K562 (cell line): ENCODE measurements at places on chromosomes 13 and 19. TPM values are rescaled to one million over a fixed set of nuclear protein-coding genes. Genes with fewer than 3 reads are reported as not detected.

DNA sequence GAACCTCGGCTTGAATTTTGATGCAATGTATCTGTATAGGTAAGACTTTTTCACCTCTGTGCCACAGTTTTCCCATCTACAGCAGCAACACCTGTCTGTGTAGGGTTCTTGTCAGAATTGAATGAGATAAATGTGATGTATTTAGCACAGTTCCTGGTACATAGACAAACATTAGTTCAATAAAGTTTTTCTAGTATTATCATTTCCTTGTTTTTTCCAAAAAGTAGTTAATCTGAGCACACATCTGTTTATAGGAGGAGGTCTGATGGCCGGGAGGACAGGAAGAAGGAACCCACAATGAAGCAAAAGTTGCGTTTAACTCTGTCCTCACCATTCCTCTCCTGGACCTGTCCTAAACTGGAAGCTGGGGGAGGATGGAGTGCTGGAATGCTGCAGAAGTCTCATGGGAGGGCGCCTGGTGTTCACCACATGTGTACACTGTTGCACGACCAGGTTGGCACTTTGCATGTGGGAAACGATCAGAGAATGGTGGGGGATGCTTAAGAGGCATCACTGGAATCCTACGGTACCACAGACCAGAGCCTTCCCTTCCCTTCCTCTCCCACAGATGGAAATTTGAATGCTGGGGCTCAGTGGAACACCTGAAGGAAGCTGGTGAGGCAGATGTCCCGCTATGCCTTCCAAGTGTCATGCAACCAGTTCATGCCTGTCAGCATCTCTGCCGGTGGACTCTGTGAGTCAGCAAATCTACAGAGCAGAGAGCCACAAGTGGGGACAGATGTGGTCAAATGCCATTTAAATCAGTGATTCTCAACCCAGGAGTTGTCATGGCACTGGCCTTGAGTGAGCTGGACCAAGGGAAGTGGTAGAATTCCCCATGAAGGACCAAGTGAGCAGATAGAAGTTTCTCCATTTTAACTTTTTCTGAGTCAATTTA is 315.6 kb downstream of the DLEU7 start:
- peaks cover 7% of the 10 kb centered on the region for H3K4me1 ChIP-seq
- DNase-seq = peak; percentile 29
- no peak overlapping the region for H3K4me3 ChIP-seq
- no peaks in the 10 kb centered on the region for H3K36me3 ChIP-seq

N4BP2L1 gene
- total RNA-seq = 0.29 and 0.36 TPM in 2 replicates

PSG6 gene
- not detected in 2 replicates for total RNA-seq

DNA sequence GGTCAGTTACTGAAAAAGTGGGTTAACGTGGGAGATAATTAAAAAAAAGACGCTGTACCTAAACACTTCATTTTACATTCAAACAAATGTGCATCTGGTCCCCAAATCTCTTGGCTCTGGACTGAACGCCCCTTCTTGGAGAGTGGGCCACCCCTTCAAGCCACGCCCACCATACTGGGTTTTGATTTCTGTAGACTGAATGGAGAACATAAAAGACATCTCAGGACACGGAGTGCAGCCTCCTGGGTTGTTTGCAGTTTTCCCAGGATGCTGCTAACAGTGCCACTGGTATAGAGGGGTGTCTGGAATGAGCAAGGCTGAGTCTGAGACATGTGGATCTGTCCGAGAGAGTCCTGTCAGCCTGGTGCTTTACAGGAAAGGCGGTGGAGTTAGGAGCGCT is 10.6 kb downstream of the TFDP1 start:
- H3K27me3 ChIP-seq = no peaks in the 10 kb centered on the region
- H3K36me3 ChIP-seq = peaks cover 72% of the 10 kb centered on the region; the same call in 2 of the 3 replicates

DNA sequence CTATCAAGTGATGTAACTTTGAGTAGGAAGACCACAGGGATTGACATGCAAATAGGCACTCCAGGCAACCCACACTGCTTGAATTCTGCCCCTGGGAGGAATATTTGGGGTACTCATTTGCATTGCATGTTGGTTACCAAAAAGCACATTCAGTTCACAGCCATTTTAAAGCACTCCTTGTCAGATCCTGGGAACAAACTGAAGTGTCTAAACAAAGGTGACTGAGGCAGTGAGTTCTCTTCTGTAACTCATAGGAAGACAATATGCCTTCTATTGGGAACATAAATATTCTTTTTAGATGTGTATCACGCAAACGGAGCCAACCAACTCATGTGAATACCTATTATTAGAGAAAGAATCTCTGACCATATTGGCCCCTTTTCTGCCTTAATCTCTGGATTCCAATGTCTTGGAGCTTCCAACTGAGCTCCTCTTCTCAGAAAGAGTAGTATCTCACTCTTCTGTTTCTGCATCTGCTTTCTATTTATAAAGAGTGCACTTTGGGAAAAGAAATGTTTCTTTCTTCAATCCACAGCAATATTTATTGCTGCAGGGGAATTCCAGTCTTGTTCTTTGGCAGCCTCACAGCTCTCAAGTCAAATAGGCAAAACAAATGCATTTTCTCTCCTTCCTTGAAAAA is 125.7 kb upstream of the NBEA start:
- no peaks in the 10 kb centered on the region for H3K36me3 ChIP-seq
- no peak for DNase-seq
- H3K27ac ChIP-seq = no peak overlapping the region
- no peaks in the 10 kb centered on the region for H3K4me1 ChIP-seq

DNA sequence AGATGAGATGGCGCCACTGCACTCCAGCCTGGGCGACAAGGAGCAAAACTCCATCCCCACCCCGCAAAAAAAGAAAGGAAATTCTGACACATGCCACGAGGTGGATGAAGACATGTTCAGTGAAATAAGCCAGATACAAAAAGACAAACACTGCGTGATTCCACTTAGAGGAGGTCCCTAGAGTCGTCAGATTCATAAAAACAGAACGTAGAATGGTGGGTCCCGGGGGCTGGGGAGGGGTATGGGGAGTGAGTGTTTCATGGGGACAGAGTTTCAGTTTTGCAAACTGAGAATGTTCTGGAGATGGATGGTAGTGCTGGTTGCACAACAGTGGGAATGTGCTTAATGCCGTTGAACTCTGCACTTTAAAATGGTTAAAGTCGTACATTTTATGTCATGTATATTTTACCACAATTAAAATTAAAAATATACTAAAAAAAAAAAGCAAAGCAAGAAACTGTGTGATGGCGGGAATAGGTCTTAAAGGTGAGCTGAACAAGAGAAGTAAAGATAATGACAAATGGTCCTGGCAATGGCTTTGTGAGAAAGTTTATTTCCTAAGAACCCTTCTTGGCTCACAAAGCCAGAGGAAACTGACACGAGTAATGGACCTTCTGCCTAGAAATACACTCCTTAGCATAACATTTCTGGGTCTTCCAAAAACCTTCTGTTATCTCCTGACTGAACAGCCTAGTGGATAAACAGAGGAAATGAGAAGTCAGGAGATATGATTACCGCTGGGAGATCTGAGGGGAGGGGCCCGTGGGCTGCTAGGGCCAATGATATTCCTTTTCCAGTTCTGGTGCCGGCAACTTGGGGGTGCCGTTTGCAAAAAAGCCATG is 4.2 kb upstream of the SPC24 start:
- no peak overlapping the region for H3K4me3 ChIP-seq
- DNase-seq = peak; percentile 80
- H3K27ac ChIP-seq = peak overlapping the region; percentile 46; the same call in 2 of the 3 replicates
- no peaks in the 10 kb centered on the region for H3K36me3 ChIP-seq
- peaks cover 18% of the 10 kb centered on the region; the same call in 2 of the 3 replicates for H3K4me1 ChIP-seq

PLPP2 gene
- 3.9 and 4.4 TPM in 2 replicates for total RNA-seq

GRCh38 chr13:111494641-111495040 is 174.2 kb downstream of the TEX29 start:
- no peak overlapping the region for H3K4me3 ChIP-seq
- no peaks in the 10 kb centered on the region for H3K36me3 ChIP-seq
- peaks cover 3% of the 10 kb centered on the region; the same call in 1 of the 3 replicates for H3K27me3 ChIP-seq
- no peak for DNase-seq

CBLC gene
- total RNA-seq = not detected in 2 replicates

GRCh38 chr19:50181121-50181520 is 18.0 kb upstream of the IZUMO2 start:
- no peaks in the 10 kb centered on the region for H3K4me1 ChIP-seq
- H3K27ac ChIP-seq = no peak overlapping the region
- H3K4me3 ChIP-seq = no peak overlapping the region
- DNase-seq = no peak
- H3K27me3 ChIP-seq = no peaks in the 10 kb centered on the region; the same call in 2 of the 3 replicates
- no peaks in the 10 kb centered on the region for H3K36me3 ChIP-seq

- H3K27me3 ChIP-seq = no peaks in the 10 kb centered on the region
- H3K36me3 ChIP-seq = peaks cover 16% of the 10 kb centered on the region; the same call in 2 of the 3 replicates
- peak overlapping the region; percentile 71 for H3K27ac ChIP-seq
- no peak overlapping the region for H3K4me3 ChIP-seq
- peaks cover 45% of the 10 kb centered on the region for H3K4me1 ChIP-seq
- no peak for DNase-seq
Observed at GRCh38 chr13:41004875-41005693, 14.0 kb downstream of the ELF1 start.

HS6ST3 gene
- total RNA-seq = not detected in 2 replicates

DNA sequence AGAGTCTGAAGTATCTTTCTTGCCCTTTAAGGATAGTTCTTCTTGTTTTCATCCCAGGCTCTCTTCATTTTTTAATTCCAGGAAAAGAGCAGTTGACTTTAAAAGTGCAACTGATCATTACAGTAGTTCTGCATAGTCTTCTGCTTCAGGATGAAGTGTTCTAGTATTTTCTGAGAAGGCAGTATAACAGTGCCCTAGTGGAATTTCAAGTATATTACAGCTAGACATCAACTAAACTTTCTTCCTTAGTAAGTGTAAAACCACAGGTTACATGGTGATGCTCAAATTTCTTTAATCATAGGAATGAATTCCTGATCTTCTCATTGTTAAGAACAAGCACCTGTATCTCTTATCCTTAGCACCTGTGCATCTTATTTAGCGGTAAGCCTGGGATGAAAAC is 10.9 kb downstream of the NUFIP1 start:
- no peak for DNase-seq
- no peaks in the 10 kb centered on the region for H3K27me3 ChIP-seq
- no peak overlapping the region for H3K27ac ChIP-seq
- H3K4me1 ChIP-seq = no peaks in the 10 kb centered on the region; the same call in 1 of the 2 replicates
- peaks cover 60% of the 10 kb centered on the region for H3K36me3 ChIP-seq
